HT1080 (cell line): ENCODE measurements at places on chromosomes 5 and 9. TPM values are rescaled to one million over a fixed set of nuclear protein-coding genes. Genes with fewer than 3 reads are reported as not detected.
A peak's percentile ranks its signal among the peaks of the same experiment; 100 is the strongest.

SNCAIP gene
- total RNA-seq, result 3.6 and 6.5 TPM in 2 replicates

PRR16 gene
- 0.77 and 2.1 TPM in 2 replicates for total RNA-seq

GRCh38 chr9:132260846-132261245, 93.9 kb downstream of the SETX start:
- no peak for DNase-seq

GRCh38 chr9:99180662-99181061, 41.1 kb downstream of the ALG2 start:
- DNase-seq, result no peak

PCDHA4 gene
- total RNA-seq, result 0.06 and 0.07 TPM in 2 replicates

IFNB1 gene
- not detected in 2 replicates for total RNA-seq

GRCh38 chr5:92003806-92004205, 620.7 kb upstream of the ARRDC3 start:
- DNase-seq, result no peak

MEIKIN gene
- total RNA-seq, result not detected in 2 replicates

ACER2 gene
- total RNA-seq, result 2.2 and 2.4 TPM in 2 replicates

TLX3 gene
- not detected in 2 replicates for total RNA-seq

DNA sequence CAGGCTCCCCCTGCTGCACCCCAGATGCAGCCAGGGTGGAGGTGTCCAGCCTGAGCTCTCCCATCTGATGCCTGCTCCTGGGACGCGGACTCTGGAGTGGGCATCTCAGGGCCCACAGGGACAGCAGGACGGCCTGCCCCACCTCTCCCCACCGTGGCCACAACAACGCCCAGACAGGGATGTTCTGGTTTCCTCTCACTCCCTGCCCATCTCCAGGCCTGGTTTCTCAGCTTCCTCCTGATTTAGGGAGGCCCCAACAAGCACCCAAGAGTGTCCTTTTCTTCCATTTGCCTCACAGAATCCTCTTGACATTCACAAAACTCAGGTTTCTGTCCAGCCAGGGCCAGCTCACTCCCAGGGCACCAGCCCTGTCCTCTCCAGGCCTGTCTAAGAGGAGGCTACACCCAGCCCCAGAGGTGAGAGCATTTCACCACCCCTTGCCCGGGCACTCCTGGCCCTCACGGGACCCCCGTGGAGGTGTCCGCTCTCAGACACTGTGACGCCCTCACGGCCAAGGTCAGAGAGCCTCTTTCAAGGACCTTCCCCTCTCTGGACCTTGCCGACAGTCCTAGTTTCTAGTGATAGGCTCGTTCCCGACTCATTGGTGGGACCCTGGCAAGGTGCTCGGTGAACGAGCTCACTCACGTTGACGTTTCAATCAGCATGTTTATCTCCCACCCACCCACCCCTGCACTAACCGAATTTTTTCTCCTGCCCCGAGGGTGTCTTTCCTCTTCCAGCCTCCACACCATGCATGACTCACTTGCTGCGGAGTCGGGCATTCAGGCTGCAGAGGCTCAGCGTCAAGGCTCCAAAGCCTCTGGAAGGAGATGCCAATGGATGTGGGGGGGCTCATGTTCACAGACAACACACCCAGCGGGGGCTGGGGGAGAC, 62.0 kb upstream of the UNC5A start:
- DNase-seq, result no peak

- DNase-seq, result peak; percentile 55
These were observed at the start of gene SHROOM1 for GRCh38 chr5:132830436-132831094. TSS of gene SHROOM1 (minus strand) at chr5:132830647. CDS start at chr5:132826140, 4,507 bp downstream.

DDX4 gene
- total RNA-seq, result 0.24 TPM in 1 of 2 replicates, not detected in the other

EQTN gene
- total RNA-seq, result not detected in 2 replicates

TRPM6 gene
- 0.02 TPM in 1 of 2 replicates, not detected in the other for total RNA-seq

OTP gene
- not detected in 2 replicates for total RNA-seq

PLAC8L1 gene
- not detected in 2 replicates for total RNA-seq

TAF1L gene
- not detected in 2 replicates for total RNA-seq

DNA sequence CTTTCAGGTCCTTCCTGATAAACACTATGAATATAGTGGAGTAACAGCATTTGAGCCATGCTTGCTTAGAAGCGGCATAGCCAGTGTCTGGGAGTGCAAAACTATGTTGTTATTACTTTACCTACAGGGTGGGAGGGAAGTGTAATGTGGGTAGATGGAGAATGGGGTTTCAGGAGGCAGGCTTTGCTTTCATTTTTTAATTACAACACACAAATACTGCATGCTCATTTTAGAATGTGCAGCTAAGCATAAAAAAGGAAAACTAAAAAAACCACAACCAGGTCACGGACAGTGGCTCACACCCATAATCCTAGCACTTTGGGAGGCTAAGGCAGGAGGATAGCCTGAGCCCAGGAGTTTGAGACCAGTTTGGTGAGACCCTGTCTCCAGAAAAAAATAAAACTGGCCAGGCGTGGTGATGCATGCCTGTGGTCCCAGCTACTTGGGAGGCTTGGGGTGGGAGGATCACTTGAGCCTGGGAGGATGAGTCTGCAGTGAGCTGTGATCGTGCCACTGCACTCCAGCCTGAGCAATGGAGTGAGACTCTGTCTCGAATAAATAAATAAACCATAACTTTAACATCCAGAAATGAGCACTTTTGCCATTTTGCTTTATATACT, 20.2 kb downstream of the HAVCR1 start:
- DNase-seq, result no peak

- no peak for DNase-seq
These were observed 57.2 kb downstream of the RANBP6 start for GRCh38 chr9:5958273-5958672.

DNA sequence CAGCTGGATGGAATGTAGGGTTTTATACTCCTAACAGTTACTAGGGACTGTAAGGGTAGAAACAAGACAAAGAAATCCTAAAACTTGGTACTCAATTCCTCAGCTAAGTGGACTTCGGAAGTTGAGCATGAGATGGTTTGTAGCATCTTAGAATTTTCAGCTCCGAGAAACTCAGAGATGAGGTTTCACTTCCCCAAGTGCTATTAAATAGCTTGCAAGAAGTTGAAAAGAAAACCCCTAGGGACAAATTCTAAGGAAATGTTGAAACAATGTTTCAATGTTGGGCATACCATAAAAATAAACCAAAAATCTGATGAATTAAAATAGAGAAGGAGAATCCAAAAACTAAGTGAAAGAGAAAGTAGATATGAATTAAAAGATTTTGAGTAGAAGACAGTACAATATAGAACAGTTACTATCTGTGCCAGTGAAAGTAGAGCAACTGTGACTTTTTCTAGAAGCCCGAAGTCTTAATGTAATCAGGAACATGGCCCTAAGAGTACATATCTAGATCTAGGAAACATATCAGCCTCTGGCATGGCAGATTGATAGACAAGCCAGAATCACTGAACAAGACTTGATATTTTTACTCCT, 308.6 kb upstream of the RGMB start:
- DNase-seq, result no peak

- no peak for DNase-seq
These were observed 15.9 kb upstream of the ALDOB start for GRCh38 chr9:101451498-101451897.

GRCh38 chr5:132335402-132335801, 34.1 kb upstream of the SLC22A5 start:
- DNase-seq, result no peak

- no peak for DNase-seq
These were observed 260.7 kb upstream of the ARRDC3 start for GRCh38 chr5:91643797-91644196.

SOHLH1 gene
- total RNA-seq, result 0.23 TPM in 1 of 2 replicates, not detected in the other

IQGAP2 gene
- total RNA-seq, result 0.10 and 0.16 TPM in 2 replicates
